ENCODE measurements at places on chromosomes 11 and 22.

DNA sequence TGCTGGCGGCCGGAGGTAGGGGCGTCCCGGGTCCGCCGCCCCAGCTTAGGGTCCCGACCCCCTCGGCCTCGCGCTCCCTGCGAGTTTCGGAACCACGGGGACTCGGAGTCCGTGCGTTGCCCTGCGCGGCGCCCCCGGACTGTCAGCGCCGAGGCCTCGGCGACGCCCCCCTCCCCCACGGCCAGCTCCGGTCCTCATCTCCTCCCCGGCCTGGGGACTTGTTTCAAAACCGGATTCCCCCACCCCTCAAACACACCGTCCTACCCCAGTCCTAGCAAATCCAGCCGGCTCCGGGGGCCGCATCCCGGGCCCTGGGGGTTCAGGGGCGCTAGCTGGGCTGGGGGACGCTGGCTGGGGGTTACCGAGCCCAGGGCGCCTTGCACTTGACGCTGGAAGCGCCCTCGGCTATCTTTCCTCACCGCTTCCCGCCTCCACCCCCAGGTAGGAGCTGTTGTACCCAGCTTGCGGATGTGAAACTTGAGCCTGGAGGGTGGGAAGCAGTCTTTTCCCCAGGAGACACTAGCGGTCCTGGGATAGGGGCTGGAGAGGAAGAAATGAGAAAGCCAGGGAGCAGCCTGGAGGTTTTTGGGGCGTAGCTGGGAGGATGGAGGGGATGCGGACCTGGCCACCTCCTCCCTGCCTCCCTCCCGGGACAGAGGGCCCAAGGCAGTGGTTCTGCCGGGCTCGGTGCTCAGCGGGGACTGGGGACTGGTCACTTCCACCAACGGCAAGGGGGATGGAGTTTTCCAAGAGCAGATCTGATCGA lies 550 bp downstream of the FBLN1 start:
- no peak for DNase-seq

DNA sequence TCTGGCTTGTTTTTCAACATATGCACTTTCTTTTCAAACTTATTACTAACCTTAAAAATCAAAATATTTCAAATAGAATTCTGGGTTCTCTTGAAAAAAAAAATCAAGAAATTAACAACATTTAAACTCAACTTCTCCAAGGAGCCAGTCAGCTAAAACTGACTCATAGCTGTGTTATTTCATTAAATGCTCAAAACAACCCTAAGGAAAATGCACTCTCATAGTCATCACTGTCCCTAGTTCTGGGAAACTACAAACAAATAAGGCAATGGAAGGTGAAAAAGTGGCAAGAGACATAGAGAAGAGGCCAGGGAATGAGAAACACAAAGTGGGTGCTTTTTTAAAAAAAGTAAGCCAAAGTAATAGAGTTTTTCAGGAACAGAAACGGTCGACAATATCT lies 4.1 kb upstream of the ARHGAP20 start:
- DNase-seq: no peak

GRCh38 chr11:73308961-73309919 lies 1.2 kb downstream of the ARHGEF17 start:
- no peak for DNase-seq

- DNase-seq: no peak
Observed at GRCh38 chr11:31132531-31133421, 236.8 kb downstream of the DCDC1 start.

GRCh38 chr11:13119361-13119760 lies 110.2 kb downstream of the RASSF10 start:
- DNase-seq: no peak

DNA sequence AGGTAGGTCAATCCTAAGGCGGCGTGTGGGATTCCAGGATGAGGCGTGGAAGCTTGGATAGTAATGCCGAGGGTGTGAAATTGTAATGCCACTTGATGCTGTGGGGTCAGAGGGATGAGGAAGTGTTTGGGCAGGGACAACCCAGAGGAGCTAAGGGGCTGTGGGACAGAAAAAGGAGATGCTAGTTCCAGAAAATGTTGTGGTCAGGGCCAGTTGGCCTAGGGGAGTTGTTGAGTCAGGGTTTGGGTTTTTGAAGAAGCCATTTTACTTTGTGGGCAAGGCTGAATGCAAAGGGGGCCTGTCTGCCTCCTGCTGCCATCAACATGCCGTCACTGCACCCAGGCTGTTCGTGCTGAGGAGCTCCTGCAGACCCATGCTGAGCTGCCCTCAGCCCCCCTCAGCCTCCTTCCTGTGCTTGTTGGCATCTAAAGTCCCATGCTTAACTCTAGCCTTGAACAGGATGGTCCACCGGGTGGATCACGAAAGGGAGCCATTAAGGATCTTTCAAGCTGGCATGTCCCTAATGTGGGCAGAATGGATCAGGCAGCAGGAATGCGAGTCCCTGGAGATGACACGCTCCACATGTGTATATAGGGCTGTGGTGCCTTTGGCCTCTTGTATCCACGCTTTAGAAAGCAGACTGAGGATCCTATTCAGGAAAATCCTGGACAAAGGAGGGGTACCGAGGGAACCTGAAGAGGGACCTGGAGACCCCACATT lies 2.1 kb downstream of the C11orf16 start:
- no peak for DNase-seq

- no peak for DNase-seq
Observed at GRCh38 chr22:46815896-46816731, 53.7 kb downstream of the TBC1D22A start.

DNA sequence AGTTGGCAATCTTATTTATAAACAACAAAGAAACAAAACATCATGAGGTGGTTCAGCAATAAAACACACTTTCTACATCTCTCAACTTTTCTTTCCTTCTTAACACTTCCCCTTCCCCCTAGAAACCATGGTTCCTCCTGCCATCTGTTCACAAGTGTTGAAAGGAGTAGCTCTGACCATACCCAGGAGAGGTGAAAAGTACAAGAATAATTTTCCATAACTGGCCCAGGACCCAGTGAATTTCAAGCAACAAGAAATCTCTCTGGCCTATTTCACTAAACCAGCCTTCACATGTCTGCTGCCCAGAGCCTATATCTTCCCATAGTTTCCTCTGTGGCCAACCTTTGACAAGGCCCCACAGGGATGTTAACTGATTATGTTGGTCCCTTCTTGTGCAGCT lies 98.2 kb upstream of the CEP126 start:
- no peak for DNase-seq

DNA sequence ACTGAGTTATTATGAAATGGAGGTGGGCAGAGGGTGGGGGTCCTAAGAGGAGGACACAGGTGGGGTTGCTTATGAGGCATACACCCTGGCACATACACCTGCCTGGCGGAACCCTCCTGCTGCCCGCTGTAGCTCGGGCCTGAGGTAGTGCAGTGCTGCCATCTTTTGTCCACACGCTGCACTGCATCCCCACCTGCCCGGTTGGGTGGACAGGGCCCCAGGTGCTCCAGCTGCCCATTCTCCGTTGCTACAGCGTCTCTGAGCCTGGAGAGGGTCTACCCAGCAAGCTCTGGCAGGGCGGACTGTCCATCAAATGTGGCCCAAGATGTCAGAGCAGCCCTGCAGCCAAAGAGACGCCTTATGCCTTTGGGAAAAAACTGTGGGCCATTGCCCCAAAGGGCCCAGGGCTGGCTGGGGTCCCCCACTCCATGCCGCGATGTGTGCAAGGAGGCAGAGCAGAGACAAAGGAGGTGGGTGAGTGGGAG lies 131.2 kb downstream of the BUD13 start:
- DNase-seq: no peak
